ENCODE measurements at places on chromosomes 3 and 15.

GRCh38 chr3:65577843-65578430 lies 460.8 kb downstream of the MAGI1 start:
- no peak for DNase-seq

- no peak for DNase-seq
Measured at GRCh38 chr15:60633426-60633968, 154.6 kb upstream of the ICE2 start.

- DNase-seq: no peak
Measured at GRCh38 chr15:52540374-52541012, 11.8 kb upstream of the MYO5A start.

GRCh38 chr15:83380682-83381081 lies 66.5 kb upstream of the SH3GL3 start:
- DNase-seq: peak; percentile 7

GRCh38 chr3:172415323-172415722 lies 32.9 kb downstream of the GHSR start:
- no peak for DNase-seq

DNA sequence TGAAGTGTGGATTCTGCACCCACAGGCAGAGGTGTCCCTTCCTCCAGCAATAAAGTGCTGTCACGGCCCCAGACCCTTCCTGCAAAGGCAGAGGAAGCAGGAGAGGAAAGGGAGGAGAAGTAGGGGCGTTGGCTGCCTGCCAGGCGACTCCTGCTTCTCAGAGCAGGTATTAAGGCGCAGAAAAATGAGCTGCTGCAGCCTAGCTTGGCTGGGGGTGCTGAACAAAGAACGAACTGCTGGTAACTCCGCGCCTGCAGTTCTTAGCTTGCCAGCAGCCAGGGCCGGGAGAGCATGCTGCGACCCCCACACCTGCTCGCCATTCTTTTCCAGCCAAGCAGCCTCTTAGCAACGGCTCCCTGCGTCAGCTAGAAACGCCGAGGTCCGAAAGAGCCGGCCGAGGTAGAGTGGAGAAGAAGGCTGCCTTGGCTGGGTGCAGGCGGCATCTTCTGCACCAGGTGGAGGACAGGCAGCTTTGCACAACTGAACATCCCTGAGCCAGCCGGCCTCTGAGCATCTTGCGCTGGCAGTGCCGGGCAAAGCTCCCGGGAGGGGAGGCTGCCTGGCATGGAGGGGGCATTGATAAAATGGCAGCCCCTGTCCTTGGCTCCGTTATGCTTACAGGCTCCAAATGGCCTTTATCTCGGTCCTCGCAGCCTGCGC lies 296.0 kb downstream of the MEX3B start:
- DNase-seq: no peak

Measured in AG09309 (cell line).